ENCODE measurements at places on chromosomes 7 and 10.

DNA sequence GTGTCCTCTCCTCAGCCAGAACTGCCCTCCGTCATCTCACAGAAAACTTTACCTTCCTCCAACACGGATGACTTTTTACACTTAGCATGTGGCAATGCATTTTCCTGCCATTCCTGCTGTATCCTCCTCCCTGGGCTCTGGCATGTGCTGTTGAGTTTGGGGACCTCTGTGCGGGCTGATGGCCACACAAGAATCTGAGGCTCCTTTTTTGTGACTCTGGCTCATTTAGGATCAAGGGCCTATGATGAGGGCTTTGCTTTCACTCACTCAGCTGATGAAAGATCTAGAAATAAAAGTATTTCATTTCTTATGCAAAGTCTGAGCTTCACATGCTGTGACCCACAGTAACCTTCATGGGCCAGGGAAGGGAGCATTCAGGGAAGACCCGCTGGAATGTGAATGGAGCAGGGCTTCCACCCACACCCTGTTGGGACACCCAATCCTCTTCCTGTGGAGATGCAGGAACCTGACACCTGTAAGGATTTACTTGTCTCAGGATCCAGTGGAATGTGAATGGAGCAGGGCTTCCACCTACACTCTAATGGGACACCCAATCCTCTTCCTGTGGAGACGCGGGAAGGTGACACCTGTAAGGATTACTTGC lies 500.3 kb upstream of the MKI67 start:
- DNase-seq, result no peak

GRCh38 chr7:93011351-93012294 lies 106.2 kb downstream of the SAMD9 start:
- DNase-seq, result no peak

- no peak for DNase-seq
Observed at GRCh38 chr7:130894146-130894908, 160.3 kb upstream of the KLF14 start.

- DNase-seq, result no peak
Observed at GRCh38 chr7:134045716-134046115, 81.4 kb upstream of the LRGUK start.

DNA sequence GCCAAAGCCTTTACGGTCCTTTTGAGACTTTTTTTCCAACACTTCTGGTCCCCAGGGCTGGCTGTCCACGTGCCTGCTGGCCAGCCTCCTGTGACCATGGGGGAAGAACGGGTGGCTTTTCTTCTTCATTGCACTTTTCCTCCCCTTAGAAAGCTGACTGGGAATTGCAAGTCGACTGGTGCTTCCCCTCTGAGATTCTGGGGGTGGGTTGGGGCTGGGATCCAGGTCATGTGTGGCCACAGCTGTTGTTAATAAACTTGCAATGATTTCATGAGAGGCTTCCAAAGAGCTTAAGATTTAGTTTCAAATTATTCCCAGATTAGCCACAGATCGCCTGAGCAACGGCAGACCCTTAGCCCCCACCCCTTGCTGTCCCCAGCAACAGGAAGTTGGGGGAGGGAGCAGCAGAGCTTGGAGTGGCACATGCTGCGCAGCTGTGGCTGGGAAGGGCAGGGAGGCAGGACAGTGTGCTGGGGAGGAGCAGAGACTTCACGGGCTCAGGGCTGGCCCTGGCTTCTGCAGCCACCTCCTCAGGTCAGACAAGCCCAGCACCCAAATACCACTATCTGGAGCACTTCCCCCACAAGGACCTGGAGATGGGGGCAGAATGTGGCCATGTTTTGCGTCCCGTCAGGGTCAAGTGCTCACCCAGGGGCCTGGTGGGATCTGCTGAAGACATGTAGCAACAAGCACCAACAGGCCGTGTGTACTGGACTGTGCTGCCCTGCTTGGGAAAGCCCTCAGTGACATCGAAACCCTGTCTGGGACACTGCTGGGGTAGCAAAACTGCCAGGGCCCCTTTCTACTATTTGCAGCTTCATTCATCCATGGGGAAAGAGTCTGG lies 147.1 kb downstream of the RNF216 start:
- DNase-seq, result no peak

- no peak for DNase-seq
Observed at GRCh38 chr10:7560519-7560918, 106.2 kb downstream of the ITIH5 start.

DNA sequence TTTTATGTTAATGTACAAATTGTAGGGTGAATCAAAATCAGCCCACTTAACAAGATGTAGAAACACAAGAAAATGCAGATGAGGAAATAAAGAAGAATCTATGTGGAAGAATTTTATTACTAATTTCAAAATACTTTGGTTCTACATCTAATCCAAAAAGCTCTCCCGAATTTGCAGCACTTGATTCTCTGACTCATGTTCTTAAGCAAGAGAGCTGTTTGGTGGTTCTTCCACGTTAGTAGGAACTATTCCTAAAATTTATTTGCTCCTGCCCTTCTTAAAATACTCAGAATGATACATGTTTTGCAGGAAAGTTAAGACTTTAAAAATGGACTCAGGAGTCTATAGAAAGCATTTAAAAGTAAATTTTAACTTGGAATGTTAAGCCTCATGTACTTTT lies 91.8 kb downstream of the ZMYND11 start:
- DNase-seq, result no peak

DNA sequence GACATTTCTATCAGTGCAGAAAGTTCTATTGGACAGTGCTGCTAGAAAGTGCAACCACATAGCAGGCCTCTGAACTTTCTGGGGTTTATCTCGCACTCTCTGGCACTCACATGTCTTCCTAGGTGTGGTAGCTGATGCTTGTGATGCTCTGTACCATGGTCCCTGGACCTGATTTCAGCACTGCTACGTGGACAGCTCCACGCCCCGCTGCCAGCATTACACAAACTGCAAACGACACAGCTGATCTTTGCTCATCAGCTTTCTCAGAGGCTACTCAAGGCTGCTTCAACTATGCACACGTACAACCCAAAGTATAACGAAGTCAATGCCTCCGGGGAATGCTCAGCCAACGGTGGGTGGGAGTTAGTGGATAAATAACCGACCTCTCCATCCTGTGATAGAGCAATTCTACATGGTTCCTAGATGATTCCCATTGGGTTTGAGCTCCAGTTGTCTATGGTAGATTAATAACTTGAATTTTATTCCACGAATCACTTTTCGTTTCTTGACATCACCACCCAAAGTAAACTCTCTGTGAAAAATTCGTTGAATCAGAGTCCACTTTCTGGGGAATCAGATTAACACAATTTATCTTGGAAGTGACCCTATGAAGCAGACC lies 302.5 kb downstream of the ACTR3B start:
- DNase-seq, result no peak

All from B cell (primary cell).